Dermis microvascular lymphatic vessel endothelial cell (primary cell): ENCODE measurements at places on chromosomes 2 and 18. TPM values are rescaled to one million over a fixed set of nuclear protein-coding genes. Genes with fewer than 3 reads are reported as not detected.
A peak's percentile ranks its signal among the peaks of the same experiment; 100 is the strongest.

GRCh38 chr2:143553261-143553660, 424.0 kb downstream of the ARHGAP15 start:
- DNase-seq, result no peak

GRCh38 chr2:182767578-182767977, 51.5 kb downstream of the DNAJC10 start:
- peak; percentile 12 for DNase-seq

GRCh38 chr18:69397096-69397495, 3.6 kb upstream of the DOK6 start:
- DNase-seq, result no peak

DNA sequence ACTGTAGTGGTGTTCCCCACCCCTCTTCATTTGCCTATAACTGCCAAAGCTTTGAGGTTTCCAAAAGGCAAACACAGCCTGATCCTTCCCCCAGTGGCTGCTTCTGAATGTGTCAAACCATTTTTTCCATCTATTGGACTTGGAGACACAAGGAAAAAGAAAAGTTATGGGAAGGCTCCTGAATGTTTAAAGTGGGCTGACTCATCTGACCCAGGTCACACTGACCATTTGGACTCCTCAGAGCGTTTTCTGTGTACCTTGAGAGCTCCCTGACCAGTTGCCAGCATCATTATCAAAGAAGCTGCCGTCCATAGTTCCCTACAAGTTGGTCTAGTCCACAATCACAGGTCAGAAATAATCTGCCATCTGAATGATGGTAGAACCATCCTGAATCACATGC, 123.4 kb upstream of the COL3A1 start:
- no peak for DNase-seq

DNA sequence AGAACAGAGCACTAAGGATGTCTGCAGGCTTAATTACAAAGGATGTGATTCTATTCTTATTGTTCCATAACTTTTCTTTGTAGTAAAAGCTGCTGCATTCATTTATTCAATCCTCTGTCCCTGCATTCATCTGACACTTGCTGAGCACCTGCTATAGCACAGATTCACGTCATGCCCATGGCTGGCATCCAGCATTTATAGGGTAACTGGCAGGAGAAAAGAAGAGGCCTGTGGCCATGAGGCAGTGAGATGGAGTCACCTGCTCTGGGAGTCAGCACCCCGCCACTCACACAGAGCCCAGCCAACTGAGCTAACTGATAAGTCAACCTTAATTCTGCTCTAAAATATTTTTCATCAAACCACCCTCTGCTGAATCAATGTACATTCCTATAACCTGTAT, 18.3 kb upstream of the CDC42EP3 start:
- DNase-seq, result no peak

- DNase-seq, result no peak
Measured at GRCh38 chr2:15732341-15733077, 140.8 kb downstream of the DDX1 start.

- DNase-seq, result peak; percentile 10
Measured at GRCh38 chr2:25885933-25886332, 7.6 kb upstream of the ASXL2 start.

GRCh38 chr2:2649109-2650072, 318.3 kb upstream of the MYT1L start:
- no peak for DNase-seq

DNA sequence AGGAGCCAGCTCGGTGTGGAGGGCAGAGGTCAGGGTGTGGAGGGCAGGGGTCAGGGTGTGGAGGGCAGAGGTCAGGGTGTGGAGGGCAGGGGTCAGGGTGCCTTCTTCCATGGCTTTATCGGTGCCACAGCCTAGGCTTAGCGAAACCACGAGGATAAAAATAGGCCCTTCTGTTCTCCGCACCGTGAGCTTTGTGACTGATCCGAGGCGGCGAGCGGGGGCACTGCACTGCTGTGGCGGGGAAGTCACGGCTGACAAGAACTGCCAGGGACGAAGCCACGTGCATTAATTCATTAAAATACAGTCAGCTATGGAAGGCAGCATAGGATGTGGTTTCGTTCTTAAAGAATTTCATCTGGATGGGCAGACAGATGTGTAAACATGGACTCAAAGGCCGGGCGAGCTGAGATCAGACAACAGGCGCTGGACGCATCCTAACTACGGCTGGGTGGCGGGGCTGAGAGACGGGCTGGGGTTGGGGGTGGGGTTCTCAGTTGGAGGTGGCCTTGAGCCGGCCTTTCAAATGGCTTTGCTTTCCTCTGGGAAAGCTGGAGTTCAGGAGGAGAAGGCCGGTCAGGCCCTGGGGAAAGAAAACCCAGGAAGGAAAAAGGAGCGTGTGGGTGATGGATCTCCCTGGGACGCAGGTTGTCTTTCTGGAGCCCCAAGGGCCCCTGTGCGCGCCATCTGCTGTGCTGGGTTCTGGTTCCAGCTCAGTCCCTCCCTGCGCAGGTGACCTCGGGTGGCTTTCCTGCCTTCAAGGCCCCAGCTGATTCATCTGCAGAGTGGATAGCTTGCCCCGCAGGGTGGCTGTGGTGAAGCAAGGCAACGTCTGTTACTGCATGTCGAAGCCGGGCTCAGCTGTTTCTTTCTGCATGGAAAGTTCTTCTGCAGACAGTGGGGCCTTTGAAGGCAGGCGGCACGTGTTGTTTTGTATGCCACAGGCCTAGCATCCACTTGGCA, 958 bp upstream of the ALLC start:
- DNase-seq, result no peak

DNA sequence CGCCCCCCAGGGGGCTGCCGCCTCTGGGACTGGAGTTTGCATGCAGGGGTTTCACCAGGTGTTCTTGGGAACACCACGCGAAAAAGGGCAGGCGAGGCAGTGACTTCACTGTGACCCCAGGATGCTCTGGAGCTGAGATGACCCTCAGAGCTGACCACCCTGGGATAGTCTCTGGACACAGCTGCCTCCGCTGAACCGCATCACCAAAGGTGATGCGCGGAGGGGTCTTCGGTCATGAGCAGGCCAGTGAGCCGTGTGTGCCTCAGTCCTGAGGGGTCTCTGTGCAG, 17.5 kb downstream of the GPR35 start:
- DNase-seq, result no peak

DNA sequence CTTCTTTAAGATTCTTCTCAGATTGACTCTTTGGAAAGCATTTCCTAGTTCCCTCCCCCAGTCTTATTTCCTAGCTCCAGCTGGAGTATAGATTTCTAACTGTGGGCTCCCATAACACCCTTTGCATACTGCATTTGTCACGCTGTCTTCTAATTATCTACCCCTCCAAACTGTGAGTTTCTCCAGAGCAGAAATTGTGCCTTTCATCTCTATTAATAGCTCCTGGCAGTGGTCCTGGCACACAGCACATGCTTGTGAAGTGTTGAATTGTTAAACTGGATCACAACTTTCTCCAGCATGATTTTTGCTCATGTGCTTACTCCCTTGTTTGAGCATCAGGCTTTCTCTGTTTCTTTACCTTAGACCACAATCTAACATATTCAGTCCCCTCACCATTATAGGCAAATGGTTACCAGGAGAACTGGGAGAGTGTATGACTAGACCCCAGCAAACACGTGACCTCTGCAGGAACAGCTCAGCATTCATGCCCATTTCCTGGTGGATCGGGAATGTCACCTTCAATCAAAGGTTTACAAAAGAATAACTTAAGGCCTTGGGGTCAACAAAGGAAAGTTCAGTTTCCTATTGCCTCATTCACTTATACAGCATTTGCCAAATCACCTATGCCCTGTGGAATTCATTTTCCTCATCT, 175.7 kb upstream of the TANK start:
- DNase-seq, result peak; percentile 35

- no peak for DNase-seq
Measured at GRCh38 chr2:74646834-74647482, 1.2 kb downstream of the M1AP start.

DNA sequence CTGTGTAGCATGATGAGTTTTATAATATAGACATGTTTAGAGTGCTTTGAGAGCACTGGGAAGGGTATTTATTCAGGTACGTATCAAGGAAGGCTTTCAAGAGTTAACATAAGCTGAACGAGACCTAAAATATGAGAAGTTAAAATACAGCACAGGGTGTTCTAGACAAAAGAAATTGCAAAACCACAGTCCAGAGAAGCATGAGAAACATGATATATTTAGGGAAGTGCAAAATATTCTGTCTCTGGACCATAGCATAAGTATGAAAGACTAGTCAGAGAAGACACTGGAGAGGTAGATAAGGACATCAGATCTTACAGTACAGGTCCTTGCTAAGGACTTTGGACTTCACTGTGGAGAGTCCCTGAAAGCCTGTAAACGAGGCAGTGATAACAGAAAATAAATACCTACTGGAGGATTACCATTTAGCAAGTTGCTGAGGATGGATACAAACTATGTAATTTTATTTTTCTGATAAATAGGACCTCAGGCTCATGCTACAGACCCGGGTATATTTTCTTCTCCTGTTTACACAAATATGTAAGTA, 43.7 kb downstream of the FSIP2 start:
- no peak for DNase-seq

DNA sequence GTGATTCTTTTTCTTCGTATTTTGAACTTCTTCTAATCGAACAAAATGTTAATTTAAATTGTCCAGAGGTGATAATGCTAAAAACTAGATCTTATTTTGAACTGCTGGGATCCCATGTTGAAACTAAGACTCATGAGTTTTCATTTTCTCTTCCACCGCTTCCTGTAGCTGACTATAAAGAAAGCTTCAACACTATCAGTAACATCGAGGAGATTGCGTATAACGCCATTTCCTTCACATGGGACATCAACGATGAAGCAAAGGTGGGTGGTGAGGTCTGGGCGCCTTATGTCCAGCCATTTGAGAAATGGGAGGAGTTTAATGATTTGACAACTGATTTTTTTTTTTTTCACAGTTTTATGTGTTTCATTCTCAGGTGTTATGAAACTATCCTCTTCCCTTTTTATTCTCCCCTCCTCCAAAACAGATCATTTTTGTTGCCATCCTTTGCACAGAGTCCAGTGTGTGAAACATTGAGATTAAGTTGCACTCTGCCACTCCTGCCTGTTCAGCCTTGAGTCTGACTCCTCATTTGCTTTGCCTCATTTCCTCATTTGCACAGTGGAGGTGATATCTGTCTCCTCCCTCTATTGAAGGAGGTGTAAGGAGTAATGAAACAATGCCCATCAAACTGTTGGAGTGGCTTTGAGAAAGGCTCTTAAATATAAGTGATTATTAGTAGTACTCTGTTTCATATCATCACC, 13.8 kb downstream of the GRHL1 start:
- no peak for DNase-seq

- no peak for DNase-seq
Measured at GRCh38 chr2:217392930-217393584, 533.2 kb upstream of the TNP1 start.

GRCh38 chr18:3163968-3164367, 55.8 kb downstream of the MYOM1 start:
- no peak for DNase-seq

GRCh38 chr2:201546576-201546975, 95.0 kb downstream of the STRADB start:
- peak; percentile 40 for DNase-seq

DNA sequence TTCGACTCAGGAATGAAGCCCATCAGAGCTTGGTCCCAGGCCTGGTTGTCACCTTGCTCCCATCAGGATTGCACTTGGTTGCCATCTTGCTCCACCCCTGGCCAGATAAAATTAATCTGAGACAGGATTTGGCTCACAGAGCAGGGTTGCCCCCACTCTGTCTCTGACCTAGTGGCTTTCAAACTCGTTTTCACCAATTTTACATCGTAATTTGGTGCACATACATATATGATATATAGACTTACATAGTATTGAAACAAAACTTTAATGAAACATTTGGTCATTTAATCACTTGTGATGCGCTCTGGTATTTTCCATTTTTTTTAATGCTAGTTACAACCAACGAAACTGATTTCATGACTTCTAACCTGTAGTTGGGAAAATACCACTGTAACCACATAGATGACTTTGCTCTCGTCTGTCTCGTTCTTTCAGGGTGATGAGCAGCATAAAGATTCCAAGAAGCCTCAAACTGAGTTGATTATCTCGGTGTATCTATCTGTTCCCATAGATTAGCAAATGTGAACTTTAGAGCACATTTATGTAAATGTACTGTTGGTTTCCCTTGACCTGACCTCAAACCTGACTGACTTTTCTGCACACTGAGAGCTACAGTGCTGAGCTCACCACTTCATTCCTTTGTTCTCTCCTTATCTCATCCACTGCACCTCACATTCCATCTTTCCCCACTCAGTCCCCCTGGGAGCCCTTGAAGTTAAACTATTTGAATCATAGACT, 30.5 kb upstream of the PLB1 start:
- no peak for DNase-seq

DNA sequence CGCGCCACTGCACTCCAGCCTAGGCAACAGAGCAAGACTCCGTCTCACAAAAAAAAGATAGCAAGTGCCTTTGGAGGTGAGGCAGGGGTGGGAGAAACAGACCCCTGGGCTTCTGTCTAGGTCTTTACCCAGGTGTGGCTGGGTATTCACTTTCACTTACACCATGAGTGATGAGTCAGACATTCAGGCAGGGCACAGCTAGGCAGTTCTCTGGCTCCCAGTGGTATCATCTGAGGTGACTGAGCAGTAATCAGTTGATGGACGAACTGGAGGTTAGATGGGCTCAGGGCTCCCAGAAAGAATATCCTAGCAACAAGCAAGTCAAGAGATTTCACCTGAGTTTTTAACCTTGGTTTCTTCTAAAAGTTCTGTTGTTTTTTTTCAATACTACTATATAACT, 107.0 kb upstream of the RAB6C start:
- no peak for DNase-seq

GRCh38 chr2:44244135-44244871, 31.0 kb upstream of the SLC3A1 start:
- peak; percentile 82 for DNase-seq

DNA sequence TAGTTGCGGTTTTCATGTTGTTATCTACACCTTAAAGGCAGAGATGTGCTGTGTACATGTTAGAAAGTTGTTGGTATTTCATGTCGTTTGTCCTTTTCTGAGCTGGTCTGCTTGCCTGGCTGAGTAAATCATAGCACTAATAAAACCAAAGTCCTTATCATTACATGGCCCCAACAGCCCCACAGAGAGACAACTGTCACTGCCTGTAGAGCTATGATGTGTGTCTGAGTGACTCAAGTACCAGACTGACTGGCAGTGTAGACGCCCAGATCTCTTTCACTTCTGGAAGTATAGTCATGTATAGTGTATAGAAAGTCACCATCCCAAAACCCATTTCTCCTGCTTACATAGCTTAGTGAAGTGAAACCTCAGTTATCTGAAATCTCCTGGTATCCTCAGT, 4.3 kb downstream of the SOCS6 start:
- no peak for DNase-seq

- DNase-seq, result no peak
Measured at GRCh38 chr2:196195302-196195701, 23.9 kb upstream of the STK17B start.

IHH gene
- total RNA-seq, result under 0.01 TPM in 2 replicates
